T follicular helper cell (primary cell): ENCODE measurements at places on chromosomes 16 and 17.

- no peak for DNase-seq
Measured at GRCh38 chr16:1545044-1546040, 11.9 kb downstream of the TMEM204 start.

DNA sequence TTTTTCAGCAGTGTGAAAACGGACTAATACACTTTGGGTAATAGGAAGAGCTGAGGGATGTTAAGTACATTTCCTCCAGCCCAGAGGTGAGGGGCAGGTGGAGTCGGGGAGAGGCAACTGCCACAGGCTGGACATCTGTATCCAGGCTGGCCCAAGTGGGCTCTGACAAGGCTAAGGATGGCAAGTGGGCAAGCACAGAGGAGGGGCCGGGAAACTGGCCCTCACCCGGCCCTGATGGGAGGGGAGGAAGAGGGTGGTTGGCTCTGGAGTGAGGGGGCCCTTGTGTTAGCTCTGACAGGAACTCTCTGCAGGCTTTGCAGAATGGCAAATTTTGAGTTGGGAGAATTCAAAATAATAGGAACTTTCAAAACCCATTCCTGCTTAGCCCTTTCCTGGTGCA lies 251.0 kb upstream of the TNRC6C start:
- no peak for DNase-seq

GRCh38 chr17:72974605-72975232 lies 117.8 kb downstream of the SLC39A11 start:
- DNase-seq, result no peak

- no peak for DNase-seq
Measured at GRCh38 chr17:77323413-77324171, 182.8 kb downstream of the SEC14L1 start.

DNA sequence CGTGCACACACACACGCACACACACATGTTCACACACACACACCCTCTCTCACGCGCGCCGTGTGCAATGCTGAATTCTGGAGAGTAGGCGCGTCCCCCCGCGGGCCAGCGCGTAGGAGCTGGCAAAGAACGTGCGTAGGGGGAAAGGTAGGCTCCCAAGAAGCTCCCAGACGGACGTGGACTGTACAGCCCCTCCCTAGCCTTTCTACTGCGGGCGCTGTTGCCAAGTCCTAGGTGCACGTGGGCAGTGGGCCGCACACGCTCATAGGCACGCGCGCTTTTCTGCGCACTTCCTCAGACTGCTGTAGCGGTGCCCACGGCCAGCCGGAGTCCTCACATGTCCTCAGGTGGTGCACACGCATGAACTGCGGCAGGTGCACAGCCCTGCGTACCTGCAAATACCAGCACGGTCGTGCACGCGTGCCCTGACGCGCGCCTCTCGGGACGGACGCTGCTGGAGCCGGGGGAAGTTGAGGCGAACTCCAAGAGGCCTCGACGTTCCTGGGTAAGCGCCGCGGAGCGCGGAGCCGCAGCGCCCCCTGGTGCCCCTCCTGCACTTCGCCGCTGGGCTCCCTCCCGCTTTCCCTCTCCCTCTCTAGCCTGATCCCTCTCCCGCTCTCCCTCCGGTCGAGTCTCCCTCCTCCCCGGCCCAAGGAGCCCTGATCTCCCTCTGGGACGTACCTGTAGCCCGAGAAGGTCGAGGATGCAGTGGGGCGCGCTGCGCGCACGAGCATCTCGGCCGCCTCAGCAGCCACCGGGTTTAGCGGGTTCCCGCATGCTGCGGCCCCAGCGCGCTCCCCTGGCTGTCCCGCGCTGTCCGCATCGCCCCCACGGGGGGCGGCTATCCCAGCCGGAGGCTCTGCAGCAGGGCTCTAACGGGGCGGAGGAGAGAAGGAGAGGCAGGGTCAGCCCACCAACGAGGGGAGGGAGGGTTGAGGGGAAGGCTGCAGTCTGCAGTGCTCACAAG lies 749 bp downstream of the GRIN2A start:
- DNase-seq, result no peak

DNA sequence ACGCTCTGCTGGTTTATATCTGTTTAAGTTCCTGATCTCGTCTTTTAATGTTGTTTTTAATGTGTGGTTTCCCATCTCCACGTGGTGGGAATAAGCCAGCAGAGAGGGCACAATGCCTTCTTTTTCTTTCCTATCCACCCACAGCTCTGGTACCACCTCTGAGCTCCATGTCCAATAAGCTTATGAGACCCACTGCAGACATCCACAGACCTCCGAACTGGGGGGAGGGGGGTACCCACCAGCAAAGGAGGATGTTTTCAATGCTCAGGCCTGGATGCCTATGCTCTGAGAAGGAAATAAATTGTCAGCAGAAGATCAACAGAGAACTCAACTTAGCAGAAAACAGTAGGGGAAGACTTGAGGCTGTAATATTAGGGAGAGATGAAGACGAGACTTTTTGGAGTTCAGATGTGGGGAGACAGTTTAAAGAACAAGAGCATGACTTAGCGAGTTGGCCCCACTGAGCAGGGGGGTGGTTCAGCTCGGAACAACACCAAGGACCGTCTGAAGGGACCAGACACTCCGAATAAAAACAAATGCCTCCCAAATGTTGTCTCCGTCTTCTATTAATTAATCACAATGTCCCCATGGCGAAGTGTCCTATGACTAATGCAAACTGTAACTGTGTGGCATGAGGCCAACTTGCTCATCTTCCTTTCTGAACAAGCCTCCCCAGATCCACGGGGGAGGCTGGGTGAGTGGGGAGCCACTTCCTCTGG lies 62.7 kb downstream of the GAS7 start:
- no peak for DNase-seq

DNA sequence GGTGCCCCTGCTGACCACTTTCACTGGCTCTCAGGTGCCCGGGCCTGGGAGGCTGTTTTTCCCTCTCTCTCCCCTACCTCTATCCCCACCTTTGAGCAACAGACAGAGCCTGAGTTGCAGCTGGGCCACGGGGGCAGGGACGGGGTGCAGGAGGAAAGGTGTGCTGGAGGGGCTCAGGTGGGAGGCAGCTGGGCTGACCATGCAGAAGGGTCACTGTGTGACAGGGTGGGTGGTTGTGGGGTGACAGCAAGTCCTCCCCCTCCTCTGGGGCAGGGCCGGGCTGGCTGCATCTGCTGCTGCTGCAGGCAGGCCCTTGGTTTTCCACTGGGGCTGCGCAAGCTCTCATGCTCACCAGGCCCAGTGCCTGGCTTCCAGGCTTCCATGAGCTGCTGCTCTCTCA lies 6.6 kb downstream of the ZNF319 start:
- DNase-seq, result no peak

GRCh38 chr17:30927756-30928155 lies 6.0 kb downstream of the ADAP2 start:
- no peak for DNase-seq

DNA sequence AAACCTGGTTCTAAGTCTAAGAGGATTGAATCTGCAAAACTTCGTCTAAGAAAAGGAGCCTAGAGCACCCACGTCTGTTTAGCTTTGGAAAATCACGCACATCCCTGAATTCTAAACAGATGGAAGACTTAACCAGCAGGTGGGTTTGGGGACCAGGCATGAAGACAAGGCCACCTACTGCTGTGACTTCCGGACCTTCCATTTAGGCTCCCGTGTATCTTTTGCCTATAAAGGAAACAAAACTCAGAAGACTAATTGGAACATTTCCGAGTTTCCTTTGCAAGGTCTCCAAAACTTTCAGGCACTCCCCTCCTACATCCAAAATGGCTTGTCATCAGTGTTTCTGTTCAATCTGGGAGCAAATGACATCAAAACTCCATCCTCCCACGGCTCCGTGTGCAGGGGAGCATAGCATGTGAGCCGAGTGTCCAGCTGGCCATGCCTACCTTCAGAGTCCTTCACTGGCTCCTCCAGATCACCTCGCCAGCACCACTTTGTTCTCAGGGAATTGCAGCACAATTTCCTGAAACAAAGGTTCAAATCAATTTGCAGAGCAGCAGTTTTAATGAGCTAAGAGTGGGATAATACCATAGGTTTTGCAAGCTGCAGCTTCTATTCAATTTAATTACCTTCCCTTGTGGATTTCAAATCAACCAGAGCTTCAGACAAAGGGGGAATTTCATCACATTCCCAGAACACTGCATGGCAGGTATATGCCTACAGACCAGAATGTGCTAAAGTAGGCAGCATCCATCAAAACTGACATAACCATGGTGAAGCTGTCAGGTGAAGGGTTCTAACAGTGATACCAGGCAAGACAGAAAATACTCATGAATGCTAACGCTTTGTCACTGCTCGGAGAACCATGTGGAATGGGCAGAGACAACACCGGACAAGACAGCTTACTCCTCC lies 23.5 kb downstream of the CACNG1 start:
- no peak for DNase-seq
